ENCODE measurements at places on chromosomes 7 and 10.

GRCh38 chr7:28700096-28700495 lies 258.0 kb downstream of the TRIL start:
- DNase-seq = no peak

- no peak for DNase-seq
Measured at GRCh38 chr10:71634531-71635164, 84.9 kb downstream of the C10orf105 start.

DNA sequence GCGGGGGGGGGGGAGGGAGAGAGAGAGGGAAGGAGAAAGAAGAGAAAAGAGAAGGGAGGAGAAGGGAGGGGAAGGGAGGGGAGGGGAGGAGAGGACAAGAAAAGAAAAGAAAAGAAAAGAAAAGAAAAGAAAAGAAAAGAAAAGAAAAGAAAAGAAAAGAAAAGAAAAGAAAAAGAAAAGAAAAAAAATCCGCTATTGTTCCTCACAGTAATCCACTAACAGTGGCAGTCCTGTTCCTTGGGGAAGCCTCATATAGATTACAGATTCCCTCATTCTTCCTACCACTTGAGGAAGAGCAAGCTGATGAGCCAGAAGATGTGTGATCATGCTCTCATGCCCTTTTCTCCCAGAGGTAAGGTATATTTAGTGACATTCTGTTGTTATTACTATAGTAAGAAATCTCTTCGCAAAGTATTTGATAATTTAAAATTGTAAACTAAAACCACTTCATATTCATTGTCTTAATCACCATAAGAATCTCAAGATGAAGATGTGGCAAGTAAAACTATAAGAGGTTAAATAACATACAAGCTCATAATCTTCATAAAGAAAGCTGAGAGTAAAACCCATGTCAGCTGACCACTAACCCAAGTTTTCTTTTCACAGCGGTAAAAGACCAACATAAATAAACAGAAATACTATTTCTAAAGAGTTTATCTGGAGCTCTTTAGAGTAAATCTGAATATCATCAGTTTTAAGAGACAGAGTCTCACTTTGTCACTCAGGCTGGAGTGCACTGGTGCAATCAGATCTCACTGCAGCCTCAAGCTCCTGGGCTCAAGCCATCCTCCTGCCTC lies 128.1 kb downstream of the JMJD1C start:
- no peak for DNase-seq

DNA sequence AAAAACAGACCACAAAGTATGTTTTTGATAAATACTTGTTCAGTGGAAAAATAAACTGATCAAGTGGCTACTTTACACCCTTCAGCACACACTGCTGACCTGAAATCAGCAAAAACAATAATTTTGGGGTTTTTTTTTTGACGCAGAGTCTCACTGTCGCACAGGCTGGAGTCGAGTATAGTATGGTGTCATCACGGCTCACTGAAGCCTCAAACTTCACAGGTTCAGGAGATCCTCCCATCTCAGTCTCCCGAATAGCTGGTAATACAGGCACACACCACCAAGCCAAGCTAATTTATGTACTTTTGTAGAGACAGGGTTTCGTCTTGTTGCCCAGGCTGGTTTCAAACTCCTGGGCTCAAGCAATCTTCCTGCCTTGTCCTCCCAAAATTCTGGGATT lies 30.6 kb downstream of the TARP start:
- DNase-seq = no peak

DNA sequence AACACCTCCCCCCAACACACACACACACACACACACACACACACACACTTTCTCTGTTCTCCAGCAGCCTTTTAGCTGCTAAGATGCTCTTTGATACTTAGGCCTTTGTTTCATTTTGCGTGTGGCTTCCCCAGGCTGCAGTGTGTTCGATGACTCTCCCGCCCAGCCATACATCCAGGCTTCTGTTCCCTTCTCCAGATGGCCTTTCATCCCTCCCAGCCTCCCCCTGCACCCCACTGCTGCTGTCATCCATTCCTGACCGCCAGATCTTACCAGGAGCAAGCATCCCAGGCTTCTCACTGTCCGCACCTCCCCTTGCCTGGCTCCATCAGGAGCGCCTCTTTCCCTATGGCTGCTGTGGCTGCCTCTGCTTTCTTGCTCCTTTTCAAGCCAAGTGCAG lies 77.8 kb upstream of the PPIF start:
- DNase-seq = no peak

- no peak for DNase-seq
Measured at GRCh38 chr7:39130857-39131526, 153.3 kb downstream of the POU6F2 start.

DNA sequence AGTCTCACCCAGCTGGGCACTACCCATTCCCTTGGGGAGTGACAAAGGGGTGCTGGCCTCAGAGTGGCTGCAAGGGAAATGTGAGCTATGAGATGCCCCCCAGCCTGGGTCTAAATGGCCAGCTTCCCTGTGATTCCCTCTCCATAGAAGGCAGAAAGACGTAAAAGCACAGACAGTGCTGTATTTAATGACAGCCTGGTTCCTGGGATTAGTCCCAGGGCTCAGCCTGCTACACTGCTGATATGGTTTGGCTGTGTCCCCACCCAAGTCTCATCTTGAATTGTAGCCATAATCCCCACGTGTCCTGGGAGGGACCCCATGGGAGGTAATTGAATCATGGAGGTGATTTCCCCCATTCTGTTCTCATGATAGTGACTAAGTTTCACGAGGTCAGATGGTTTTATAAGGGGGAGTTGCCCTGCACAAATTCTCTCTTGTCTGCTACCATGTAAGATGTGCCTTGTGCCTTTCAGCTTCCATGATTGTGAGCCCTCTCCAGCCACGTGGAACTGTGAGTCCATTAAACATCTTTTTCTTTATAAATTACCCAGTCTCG lies 23.9 kb upstream of the CALN1 start:
- DNase-seq = no peak
